ENCODE measurements at places on chromosomes 1 and 21. TPM values are rescaled to one million over a fixed set of nuclear protein-coding genes. Genes with fewer than 3 reads are reported as not detected.

DNA sequence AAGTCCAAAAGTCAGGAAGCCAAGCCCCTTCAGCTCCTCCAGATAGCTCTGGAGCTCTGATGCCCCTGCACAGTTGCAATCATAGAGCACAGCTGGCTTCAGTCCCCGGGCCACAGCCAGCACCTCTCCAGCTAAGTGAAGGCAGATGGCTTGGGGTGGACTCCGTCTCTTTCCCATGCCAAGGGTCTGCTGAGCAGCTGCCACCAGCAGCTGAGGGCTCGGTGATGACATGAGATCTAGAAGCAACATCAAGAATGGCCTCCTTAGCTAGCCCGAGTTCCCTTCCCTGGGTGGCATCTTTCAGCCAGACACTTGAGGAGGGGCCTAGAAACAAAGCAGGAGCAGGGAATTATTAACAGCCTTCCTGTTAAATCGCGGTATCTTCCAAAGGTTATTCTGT, 973 bp downstream of the C1orf74 start:
- peak overlapping the region; percentile 99 for H3K27ac ChIP-seq
- peak overlapping the region; percentile 88 for H3K4me3 ChIP-seq
- H3K36me3 ChIP-seq, result peaks cover 25% of the 10 kb centered on the region

DNA sequence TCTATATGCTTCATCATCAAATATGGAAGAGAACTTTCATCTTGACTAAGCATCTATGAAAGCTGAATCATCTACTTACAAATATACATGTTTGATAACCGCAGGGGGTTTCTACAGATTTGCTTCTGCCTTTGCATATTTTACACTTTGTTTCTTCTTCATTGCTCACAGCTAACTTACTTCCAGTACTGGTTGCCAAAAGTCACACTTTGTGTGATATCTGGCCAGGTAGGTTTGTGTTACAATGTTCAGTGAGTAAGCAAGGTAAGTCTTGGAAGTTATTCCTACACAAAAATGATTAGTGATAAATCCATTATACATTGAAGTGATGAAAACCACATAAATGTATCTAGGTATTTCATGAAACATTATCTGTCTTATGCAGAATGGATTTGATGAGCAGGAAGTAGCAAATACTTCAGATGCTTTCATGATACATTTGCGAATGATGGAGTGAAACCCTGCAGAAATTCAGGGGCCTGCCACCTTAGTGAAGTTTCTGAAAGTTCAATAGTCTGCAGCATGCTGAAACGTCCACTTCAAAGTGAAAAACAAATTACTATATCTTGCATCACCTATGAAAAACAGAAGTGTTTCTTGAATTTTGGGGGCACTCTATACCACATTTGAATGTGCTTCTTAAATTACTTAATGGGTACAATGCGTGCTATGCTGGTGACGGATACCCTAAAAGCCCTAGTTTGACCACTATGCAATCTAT, 187.3 kb downstream of the ATP6V1G3 start:
- peaks cover 6% of the 10 kb centered on the region for H3K4me1 ChIP-seq
- H3K27ac ChIP-seq, result peak overlapping the region; percentile 38
- no peak for DNase-seq
- H3K36me3 ChIP-seq, result no peaks in the 10 kb centered on the region
- no peaks in the 10 kb centered on the region for H3K27me3 ChIP-seq

DNA sequence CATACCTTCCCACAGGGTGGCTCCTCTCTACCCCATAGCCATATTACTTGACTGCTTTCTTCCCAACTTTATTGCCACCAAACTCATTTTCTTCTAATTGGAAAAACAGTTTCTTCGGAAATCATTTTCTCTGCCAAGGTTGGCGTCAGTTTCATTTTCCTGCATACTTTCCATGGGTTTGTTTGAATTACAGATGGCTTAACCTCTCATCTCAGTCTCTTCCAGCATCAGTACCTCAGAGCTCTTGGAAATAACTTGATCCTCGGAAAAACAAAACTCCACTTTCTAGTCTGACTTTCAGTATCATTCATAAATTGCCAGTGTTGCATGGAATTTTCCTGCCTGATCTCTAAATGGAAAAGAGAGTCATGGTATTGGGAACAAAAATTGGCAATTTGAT, 20.3 kb upstream of the PRDM2 start:
- DNase-seq, result no peak
- H3K4me3 ChIP-seq, result no peak overlapping the region
- no peaks in the 10 kb centered on the region for H3K4me1 ChIP-seq
- H3K27me3 ChIP-seq, result peaks cover 22% of the 10 kb centered on the region
- no peak overlapping the region for H3K27ac ChIP-seq

- DNase-seq, result no peak
- H3K4me1 ChIP-seq, result peaks cover 25% of the 10 kb centered on the region
- H3K4me3 ChIP-seq, result no peak overlapping the region
- H3K27ac ChIP-seq, result no peak overlapping the region
- no peaks in the 10 kb centered on the region for H3K36me3 ChIP-seq
Observed at GRCh38 chr1:225866981-225867380, 15.2 kb downstream of the TMEM63A start.

GRCh38 chr1:26768755-26769154, 19.0 kb upstream of the PIGV start:
- no peak overlapping the region for H3K4me3 ChIP-seq
- peak overlapping the region; percentile 76 for H3K27ac ChIP-seq
- peaks cover 35% of the 10 kb centered on the region for H3K4me1 ChIP-seq
- no peak for DNase-seq

DNA sequence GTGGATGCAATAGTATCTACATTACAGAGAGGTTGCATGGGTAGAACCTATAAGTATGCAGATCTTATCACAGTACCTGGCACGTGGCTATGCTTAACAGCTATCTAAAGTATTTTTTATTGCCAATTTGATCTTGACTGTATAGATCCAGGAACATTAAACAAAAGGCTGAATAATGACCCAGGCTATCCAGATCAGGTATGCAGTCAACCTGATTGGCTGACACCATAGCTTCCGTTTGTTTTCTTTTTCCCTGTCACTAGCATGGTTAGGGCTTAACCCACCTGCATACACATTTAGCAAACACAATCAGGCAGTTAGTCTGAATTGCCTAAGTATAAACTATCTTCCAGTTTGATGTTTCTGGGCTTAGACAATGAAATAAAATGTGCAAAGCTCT, 264.9 kb upstream of the PLXNA2 start:
- H3K27me3 ChIP-seq, result no peaks in the 10 kb centered on the region
- H3K27ac ChIP-seq, result no peak overlapping the region
- no peaks in the 10 kb centered on the region for H3K4me1 ChIP-seq
- no peaks in the 10 kb centered on the region for H3K36me3 ChIP-seq

- H3K27me3 ChIP-seq, result no peaks in the 10 kb centered on the region
- no peak overlapping the region for H3K4me3 ChIP-seq
- no peaks in the 10 kb centered on the region for H3K36me3 ChIP-seq
- peaks cover 11% of the 10 kb centered on the region for H3K4me1 ChIP-seq
Observed at GRCh38 chr1:2641381-2642130, 8.7 kb upstream of the MMEL1 start.

GRCh38 chr1:168148916-168149315, 12.2 kb upstream of the GPR161 start:
- H3K27me3 ChIP-seq, result peaks cover under 1% of the 10 kb centered on the region
- H3K4me3 ChIP-seq, result no peak overlapping the region
- H3K36me3 ChIP-seq, result no peaks in the 10 kb centered on the region
- no peak overlapping the region for H3K27ac ChIP-seq
- no peaks in the 10 kb centered on the region for H3K4me1 ChIP-seq

DNA sequence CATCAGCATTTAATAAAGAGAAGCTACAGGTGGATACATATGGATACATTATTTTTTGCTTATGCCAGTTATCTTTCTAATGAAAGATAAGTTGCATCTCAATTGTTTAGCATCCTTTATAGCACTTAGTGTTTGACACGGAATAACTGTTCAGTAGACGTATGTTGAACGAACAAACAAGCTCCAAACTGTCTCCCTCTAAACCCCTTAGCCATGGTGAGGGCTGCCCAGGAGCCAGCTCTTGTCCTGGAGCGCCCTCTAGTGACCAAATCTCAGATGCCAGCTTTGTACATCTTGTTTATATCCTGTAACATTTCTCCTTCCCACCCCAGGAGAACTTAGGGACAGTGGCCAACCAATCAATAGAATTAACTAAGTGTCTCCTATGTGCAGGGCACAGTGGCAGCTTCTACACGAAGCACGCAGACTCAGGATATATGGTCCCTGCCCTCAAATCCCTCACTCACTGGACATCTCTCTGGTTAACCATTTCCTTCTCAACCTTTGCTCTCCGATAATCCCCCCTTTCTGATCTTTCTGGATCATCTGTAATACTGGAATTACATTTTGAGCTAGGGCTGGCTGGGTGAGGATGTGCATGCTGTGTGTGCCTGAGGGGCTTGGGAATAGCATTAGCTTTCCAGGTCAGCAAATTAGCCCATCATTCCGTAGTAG, 22.9 kb downstream of the KCNA10 start:
- H3K4me3 ChIP-seq, result no peak overlapping the region
- DNase-seq, result peak; percentile 71
- H3K4me1 ChIP-seq, result no peaks in the 10 kb centered on the region
- H3K27ac ChIP-seq, result no peak overlapping the region
- no peaks in the 10 kb centered on the region for H3K36me3 ChIP-seq

DNA sequence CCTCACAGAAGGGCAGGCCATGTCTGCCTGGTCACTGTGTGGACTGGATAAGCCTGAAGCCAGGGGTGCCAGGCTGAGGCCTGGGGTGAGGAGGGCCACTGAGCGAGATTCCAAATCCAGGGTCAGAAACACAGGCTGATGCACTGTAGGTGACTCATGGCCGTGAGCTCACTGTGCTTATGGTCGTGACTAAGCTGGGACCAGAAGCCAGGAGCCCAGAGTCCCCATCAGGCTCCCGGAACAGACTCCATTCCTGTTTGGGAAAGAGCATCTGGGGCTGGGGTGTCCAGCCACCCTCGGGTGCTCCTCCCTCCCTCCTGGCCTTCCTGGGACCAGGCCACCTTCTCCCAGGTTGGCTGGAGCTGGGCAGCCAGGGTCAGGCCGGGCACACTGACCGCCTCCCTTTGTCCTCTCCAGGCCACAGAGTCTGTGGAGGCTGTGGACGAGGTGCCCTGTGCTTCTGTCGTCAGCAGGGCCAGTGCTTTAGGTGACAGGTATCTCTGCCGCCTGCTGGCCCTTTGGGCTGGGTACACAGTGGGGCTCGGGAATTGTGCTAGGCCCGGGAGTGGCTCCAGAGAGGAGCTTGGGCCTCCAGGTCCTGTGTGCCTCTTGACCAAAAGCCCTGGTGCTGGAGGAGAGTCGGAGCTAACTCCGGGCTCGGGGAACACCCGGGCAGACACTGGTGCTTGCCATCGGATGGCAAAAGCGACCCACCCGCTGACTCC, 36.7 kb downstream of the AJAP1 start:
- no peak overlapping the region for H3K27ac ChIP-seq
- DNase-seq, result no peak
- H3K4me3 ChIP-seq, result no peak overlapping the region

DNA sequence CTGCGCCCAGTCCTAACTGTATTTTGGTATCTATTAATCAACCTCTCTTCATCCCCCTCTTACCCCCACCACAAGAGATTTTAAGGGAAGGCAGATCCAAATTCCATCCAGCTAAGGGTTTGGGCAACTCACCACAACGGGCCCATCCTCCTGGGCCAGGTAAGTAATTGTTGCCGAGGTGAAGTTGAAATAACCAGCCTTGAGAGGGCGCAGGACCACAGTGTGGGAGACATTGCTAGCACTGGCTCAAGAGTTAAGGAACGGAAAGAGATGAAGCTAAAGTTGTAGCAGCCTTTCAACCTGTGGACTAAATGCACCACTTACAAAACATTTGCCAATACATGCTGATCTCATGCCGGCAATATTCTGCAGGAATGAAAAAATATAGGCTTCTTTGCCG, 5.9 kb downstream of the SSR2 start:
- no peak overlapping the region for H3K27ac ChIP-seq
- no peak overlapping the region for H3K4me3 ChIP-seq
- peaks cover 35% of the 10 kb centered on the region for H3K4me1 ChIP-seq
- H3K36me3 ChIP-seq, result peaks cover 48% of the 10 kb centered on the region

DNA sequence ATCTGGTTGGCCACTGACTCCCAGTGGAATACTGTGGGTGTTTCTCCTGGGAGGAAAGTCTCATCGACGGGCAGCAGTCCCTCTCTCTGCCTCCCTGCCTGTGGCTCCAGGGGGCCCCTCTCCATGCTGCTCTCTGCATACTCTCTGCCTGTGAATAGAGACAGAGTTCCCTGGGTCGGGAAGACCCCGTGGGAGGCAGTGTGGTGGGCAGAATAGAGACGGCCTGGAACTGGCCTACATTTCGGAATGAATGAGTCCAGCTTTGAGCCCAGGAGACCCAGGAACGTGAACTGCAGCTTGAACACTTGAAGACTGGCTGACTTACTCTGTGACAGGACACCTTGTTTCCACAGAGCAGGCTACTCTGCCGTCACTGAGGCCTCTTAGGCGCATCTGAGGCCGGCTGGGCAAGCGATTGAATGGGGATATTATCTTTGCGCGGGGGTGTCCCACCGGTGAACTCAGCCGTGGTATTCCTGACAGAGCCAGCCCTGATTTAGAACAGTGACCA, 64.0 kb downstream of the KIF21B start:
- H3K36me3 ChIP-seq, result no peaks in the 10 kb centered on the region
- no peak overlapping the region for H3K27ac ChIP-seq
- no peaks in the 10 kb centered on the region for H3K4me1 ChIP-seq
- no peak overlapping the region for H3K4me3 ChIP-seq

GRCh38 chr1:154735804-154736168, 127.8 kb upstream of the ADAR start:
- no peak overlapping the region for H3K4me3 ChIP-seq
- DNase-seq, result peak; percentile 26
- no peaks in the 10 kb centered on the region for H3K36me3 ChIP-seq
- no peak overlapping the region for H3K27ac ChIP-seq

DNA sequence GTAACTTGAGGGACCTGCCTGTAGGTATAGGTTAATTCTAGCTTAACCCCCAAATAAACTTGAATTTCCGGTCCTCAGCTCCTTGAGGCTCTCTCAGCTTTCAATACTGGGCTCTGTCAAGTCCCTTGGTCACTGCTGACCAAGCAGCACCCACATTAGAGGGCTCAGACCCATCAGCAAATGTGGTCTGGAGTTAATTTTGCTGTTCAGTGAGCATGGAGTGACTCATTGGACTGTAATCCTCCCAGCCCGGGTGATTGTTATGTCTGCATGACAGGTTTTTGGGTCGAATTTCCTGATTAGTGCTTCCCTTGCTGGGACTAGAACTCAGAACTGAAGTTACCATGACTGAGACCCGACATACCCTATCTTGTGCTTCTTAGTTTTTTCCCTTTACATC, 130.6 kb downstream of the URB2 start:
- H3K4me3 ChIP-seq, result no peak overlapping the region
- no peaks in the 10 kb centered on the region for H3K27me3 ChIP-seq
- DNase-seq, result no peak
- no peak overlapping the region for H3K27ac ChIP-seq

GRCh38 chr1:246772686-246773085, 48.5 kb downstream of the SCCPDH start:
- H3K4me1 ChIP-seq, result no peaks in the 10 kb centered on the region
- H3K4me3 ChIP-seq, result no peak overlapping the region
- no peaks in the 10 kb centered on the region for H3K27me3 ChIP-seq
- DNase-seq, result no peak
- H3K27ac ChIP-seq, result no peak overlapping the region
- H3K36me3 ChIP-seq, result peaks cover 6% of the 10 kb centered on the region

Gene AADACL3
- total RNA-seq, result not detected

Gene PRELP
- total RNA-seq, result not detected

Gene LRP8
- total RNA-seq, result 87.8 TPM

Gene GPA33
- not detected for total RNA-seq

Gene FCRL6
- total RNA-seq, result not detected

Gene ADAMTS5
- total RNA-seq, result not detected

Gene MED8
- total RNA-seq, result 57.9 TPM

Gene NHLH1
- 1.2 TPM for total RNA-seq

Gene HSD3B2
- not detected for total RNA-seq

Gene LCE6A
- not detected for total RNA-seq

Gene NFASC
- total RNA-seq, result 0.71 TPM

Gene ADAMTSL4
- total RNA-seq, result 1.0 TPM

Gene SNX7
- not detected for total RNA-seq

Gene LEMD1
- total RNA-seq, result not detected
